Forelimb muscle (tissue), 1 donor: ENCODE measurements at places on chromosomes 4 and X. TPM values are rescaled to one million over a fixed set of nuclear protein-coding genes. Genes with fewer than 3 reads are reported as not detected.

Gene HSFX2
- polyA plus RNA-seq, result 0.18 TPM

Gene WDR17
- polyA plus RNA-seq, result 0.97 TPM

Gene PHOX2B
- polyA plus RNA-seq, result not detected

Gene CASK
- 21.8 TPM for polyA plus RNA-seq

Gene XAGE1B
- 0.30 TPM for polyA plus RNA-seq

Gene ELOVL6
- polyA plus RNA-seq, result 6.1 TPM

Gene GAGE2A
- not detected for polyA plus RNA-seq

Gene TMEM47
- polyA plus RNA-seq, result 93.0 TPM

Gene TMEM144
- 2.9 TPM for polyA plus RNA-seq

Gene NWD2
- polyA plus RNA-seq, result not detected

Gene UGT2B17
- not detected for polyA plus RNA-seq

Gene HTN3
- not detected for polyA plus RNA-seq

Gene CSAG1
- not detected for polyA plus RNA-seq

Gene FGF16
- polyA plus RNA-seq, result 3.3 TPM

Gene KLHL4
- polyA plus RNA-seq, result 11.6 TPM
